ENCODE measurements at places on chromosomes 2 and 18.

DNA sequence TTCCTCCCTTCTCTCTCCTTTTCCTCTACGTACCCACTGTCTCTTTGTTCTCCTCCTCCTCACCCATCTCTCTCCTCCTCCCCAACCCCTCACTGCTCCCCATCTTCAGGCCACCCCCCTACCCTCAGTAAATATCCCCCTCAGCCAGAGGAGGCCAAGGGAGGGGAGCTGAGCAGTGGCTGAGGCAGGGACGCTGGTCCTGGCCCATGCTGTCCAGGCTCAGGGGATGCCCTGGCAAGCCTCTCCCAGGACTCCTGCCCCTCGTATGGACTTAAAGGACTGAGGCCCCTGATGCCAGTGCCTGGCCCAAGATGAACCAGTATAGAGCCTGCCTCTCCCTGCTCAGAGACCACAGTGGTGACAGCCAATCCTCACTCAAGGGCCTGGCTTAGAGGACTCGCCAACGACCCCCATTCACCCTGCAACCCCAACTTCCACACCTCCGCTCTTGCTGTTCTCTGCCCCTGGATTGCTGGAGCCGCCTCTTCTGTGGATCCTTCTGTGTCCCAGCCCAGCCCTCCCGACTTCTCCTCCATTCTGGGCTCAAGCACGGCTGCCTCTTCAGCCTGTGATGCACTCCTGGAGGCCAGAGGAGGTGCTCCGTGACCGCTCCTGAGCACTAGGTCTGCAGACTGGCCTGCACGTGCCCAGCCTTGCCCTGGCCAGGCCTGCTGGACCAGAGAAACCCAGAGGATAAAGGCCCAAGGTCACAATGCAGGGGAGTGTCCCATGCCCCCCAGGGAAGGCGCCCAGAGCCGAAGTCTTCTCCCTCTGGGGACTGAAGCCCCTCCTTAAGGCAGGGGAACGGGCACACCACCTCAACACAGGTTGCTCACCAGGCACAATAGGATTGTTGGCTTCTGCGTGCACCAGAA, 9.5 kb upstream of the DUSP2 start:
- no peak for DNase-seq

DNA sequence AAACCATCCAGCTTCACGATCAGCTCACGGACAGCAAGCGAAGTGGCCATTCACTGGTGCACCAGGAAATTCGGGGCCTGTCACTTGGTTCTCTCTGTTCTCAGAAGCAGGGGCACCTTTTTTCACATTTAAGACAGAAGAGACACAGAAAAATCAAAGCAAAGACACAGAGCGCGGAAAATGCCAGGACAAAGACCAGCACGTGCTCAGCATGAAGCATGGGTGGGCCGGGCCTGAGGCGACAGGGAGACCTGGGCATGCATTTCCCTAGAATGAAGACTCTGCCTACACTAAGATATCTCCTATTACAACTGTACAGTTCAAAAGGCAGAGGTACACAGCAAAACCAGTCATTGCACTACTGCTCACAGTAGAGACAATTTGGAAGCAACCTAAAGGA, 117.4 kb upstream of the ID2 start:
- DNase-seq, result no peak

- no peak for DNase-seq
Observed at GRCh38 chr2:105376010-105376409, 22.8 kb downstream of the FHL2 start.

GRCh38 chr2:181394741-181395437, 62.3 kb upstream of the ITGA4 start:
- DNase-seq, result peak; percentile 39

DNA sequence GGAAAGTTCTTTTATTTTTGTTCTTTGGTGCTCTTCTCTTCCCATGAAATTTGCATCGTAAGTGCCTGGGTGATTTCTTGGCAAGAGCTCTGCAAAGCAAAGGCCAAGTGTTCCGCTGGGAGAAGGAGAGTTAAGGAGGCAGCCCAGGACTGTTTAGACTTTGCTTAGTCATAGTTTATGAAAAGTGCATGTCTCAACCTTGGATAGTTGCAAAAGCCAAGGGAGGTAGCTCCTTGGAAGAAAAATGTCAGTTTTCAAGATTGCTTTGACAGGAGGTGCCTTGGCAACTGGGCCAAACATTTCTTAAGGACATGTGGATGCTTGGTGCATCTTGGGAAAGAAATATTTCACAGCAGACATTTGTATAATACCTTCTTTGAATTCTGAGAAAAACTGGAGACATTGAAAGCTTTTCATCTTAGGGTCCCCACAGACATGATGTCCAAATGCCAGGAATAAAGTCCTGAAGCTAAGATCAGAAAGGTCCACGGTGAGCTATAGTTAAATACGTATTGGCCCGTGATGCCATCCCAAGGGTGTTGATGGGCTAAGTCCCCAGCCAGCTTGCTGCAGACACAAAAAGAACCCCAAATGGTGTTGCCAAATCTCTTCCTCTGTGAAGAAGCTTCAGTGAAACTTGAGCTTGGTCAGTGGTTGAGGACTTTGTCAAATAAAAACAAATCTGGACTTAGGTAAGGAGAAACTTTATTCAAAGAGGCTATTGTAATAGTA, 96.3 kb upstream of the THUMPD2 start:
- DNase-seq, result no peak

DNA sequence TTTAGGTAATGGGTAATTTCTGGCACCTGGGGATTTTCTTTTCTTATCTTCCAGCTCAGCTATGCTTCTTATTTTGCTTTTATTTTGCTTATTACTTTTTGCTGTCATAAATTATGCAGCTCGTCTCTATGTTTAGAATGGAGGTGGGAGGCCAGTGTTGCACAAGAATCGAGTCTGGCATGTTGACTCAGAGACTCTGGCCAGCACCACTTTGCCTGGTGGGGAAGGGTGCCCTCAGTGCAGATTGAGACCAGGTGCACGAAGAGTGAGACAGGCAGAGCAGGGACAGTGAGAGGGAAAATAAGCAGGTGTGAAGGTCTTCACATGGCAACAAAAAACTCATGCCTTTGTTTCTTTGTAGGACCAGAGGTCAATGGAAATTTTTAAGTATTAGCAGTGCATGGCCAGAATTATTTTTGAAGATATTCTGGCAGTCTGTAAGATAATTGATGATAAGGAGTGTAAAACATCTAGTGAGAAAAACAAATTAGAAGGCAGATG, 59.2 kb upstream of the SLC5A7 start:
- no peak for DNase-seq

- DNase-seq, result no peak
Observed at GRCh38 chr2:224838335-224838734, 122.2 kb upstream of the CCDC195 start.

DNA sequence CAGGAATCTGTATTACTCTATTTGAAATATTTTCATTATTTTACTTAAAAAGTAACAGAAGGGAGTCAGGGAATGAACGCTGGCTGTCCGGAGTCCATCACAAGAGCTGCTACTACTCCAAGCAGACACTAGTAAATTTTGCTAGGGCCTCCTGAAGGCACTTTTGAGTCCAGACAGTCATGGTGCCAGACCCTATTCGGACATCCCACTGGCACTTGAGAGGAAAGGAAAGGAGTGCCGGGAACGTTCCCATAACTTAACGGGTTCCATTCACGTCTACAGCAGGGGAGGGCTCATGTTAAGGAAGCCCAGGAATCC, 563 bp upstream of the GMCL1 start:
- no peak for DNase-seq

GRCh38 chr18:74631212-74631611, 33.5 kb downstream of the ZNF407 start:
- DNase-seq, result no peak

DNA sequence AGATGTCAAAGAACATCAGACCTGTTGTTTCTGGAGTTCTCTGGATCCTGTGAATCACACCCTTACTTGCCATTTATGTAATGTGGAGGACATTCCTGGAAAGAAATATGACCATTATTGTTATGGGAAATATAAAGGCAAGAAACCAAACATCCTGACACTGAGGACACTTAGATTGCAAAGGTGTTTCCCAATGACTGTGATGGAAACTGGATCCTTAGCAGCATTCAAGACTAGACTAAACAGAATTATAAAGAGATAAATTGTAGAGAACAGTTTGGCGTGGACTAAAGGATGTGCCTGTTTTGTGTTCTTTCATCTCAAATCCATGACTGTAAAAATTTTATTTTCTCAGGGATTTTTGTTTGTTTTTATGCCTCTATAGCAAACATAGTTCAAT, 347.7 kb upstream of the SLC14A2 start:
- no peak for DNase-seq

Data from CD4-positive, alpha-beta T cell treated with Interleukin-21 for 1 hour (primary cell).